ENCODE measurements at places on chromosomes 3 and 15.

- DNase-seq: no peak
Observed at GRCh38 chr3:124818398-124819091, 68.6 kb downstream of the ITGB5 start.

DNA sequence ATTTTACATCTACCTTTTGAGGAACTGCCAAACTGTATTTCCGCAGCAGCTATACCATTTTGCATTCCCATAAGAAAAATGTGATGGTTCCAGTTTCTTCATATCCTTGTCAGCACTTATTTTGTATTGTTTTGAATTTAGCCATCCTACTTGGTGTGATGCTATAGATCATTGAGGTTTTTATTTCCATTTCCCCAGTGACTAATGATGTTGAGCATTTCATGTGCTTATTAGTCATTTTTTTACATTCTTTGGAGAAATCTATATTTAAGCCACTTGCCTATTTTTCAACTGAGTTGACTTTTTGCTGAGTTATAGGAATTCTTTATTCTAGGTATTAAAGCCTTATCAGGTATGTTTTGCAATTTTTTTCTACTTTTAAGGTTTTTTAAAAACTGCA lies 347.6 kb upstream of the RARB start:
- DNase-seq: no peak

- no peak for DNase-seq
Observed at GRCh38 chr15:93321881-93322282, 232.9 kb upstream of the RGMA start.

- DNase-seq: no peak
Observed at GRCh38 chr3:108124337-108125152, 33.7 kb upstream of the CD47 start.

DNA sequence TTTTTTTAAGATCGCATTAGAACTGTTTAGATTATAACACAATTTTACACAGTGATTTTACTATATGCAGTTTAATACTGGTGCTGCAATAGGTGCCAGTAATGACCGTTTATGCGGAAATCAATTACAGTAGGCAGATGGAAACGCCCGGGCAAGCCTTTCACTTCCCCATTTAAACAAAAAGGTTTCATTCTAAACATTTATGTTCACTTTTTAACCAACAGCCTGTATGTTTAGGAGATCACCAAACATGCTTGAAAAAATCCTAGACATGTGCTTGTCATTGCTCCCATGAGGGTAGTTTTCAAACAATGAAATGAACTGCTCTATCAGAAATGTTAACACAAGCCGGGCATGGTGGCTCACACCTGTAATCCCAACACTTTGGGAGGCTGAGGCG lies 2.7 kb downstream of the BNIP2 start:
- no peak for DNase-seq

DNA sequence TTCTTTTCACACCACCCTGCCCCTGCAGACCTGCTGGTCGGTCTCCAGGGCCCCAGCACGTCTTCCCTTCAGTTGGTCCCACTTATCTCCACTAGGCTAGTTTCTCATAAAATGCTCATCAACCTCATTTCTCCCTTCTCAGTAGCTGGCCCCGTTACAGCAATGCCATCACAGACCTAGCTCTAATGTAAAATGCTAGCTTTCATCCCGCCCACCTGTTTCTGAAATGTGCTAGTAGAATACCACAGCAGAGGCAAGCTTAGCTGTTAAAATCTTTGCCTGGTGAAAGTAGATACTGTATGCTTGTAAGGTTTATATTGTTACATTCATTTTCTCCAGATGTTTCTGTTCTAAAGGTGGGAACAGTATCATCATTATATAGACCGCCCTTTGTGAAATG lies 13.1 kb downstream of the MKRN2OS start:
- DNase-seq: no peak

DNA sequence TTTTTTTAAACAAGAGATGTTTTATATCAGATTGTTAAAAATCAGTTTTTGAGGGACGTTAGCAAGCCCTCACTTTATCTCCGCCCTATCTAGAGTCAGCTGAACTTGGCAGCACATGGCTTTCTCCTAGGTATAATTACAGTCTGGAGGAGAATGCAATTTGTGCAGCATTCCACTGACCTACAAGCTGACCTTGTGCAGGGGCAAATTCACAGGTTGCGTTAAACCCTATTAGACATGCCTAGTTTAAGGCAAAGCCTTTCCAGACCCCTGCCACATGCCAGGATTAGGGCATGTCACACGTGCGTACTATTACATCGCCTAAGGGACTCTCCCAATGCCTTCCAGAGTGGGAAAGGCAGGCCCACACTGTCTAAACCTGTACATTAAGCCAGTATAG lies 224.0 kb downstream of the GREM1 start:
- DNase-seq: no peak

GRCh38 chr3:51381333-51381705 lies 3.8 kb upstream of the MANF start:
- no peak for DNase-seq

DNA sequence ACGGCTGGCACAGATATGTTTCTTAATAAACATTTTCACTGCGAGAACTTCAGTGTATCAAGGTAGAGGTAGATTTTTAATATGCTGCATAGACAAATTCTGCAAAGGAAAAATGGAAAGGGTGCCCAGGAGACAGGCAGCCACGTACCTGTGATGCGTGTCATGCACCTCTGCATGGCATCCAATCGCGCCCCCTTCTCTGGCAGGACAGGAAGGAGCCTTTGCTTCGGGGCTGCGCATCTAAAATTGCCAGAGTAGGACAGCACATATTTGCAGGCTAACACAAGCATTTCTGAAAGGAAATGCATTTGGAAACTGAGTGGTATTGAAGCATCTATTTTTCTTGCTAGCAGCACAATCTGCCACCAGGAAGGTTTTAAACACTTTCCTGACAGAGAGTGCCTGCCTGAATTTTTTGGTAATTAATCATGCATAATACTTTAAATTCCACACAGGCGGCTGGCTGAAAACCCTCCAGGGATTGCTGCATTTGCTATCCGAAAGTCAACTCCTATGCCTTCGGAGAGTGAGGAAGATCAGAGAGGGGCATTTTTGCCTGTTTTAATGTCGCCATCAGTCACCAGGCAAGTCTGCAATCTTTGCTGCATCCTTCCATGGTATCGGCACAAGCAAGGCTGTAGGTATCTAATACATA lies 165.1 kb upstream of the ATP10A start:
- no peak for DNase-seq

GRCh38 chr3:46162975-46163555 lies 45.0 kb downstream of the CCR1 start:
- DNase-seq: no peak

DNA sequence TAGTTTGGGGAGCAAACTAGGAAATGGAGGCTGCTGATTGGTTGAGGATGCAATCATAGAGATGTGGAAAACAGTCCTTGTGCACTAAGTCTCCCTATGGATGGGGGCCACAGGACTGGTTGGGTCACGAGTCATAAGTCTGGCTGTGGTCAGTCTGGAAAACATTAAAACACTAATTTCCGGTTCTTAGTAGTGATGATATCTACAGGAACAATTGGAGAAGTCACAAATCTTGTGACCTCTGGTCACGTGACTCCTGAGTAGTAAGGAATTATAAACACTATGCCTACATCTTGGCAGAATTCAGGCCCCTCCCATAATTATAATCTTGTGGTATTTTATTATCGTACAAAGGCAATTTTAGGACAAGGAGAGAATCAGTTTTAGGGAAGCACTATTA lies 317.3 kb upstream of the ARPP21 start:
- DNase-seq: no peak

DNA sequence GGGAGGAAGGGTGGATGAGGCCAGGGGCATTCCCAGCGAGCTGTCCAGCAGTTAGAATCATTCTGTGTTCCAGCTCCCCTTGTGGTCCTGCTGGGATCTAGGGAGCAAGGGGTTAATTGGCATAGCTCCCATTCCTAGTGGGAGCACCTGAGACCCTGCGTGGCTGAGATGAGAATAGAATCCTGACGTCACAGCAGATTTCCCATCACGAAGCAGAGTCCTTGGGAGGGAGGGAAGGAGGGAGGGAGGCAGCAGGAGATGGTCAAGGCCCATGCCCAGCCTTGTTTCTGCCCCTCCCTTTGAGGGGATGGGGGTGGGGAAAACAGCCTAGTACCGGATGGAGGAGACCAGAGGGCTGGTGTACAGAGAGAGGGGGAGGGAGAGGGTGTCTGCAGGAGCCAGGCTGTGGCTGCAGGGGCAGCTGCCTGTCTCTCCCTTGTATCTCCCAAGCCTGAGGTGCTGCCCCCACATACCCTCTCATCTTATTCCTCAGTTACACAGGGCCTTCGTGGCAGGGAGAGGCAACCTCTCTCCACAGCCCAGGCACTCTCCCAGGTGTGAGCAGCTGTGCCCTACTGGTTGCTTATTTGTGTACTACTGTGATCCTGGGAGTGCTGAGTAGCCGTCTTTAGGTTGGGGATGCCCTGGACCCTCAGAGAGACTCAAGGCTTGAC lies 5.4 kb downstream of the TYRO3 start:
- no peak for DNase-seq

- no peak for DNase-seq
Observed at GRCh38 chr15:50183112-50183794, 1.3 kb downstream of the SLC27A2 start.

All from omental fat pad (tissue), 4 donors.